NCI-H1436 treated with DMSO at 0.1 percent for 48 hours (cell line): ENCODE measurements at places on chromosomes 3 and 15.

GRCh38 chr15:50747523-50747922 lies 18.0 kb downstream of the SPPL2A start:
- no peak for DNase-seq

DNA sequence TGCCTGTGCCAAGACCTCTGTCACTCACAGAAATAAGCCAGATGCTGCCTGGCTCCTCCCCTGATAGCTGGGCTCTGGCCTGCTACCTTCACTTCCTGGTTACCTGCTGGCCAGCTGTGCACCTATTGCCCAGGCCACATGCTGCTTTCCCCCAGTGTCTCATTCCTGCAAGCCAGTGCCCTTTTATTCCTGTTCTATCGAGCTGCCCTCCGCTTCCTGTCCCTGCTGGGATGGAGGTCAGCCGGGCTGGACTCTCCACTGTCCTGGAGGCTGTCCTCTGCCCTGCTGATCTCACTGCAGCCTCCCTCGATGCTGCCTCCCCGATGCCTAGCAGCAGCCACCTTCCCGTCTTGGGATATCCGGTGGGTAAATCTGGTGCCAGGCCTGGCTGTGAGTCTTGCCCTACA lies 37.0 kb upstream of the SNRPA1 start:
- DNase-seq: no peak

GRCh38 chr3:9932843-9933560 lies 632 bp upstream of the CRELD1 start:
- DNase-seq: no peak

DNA sequence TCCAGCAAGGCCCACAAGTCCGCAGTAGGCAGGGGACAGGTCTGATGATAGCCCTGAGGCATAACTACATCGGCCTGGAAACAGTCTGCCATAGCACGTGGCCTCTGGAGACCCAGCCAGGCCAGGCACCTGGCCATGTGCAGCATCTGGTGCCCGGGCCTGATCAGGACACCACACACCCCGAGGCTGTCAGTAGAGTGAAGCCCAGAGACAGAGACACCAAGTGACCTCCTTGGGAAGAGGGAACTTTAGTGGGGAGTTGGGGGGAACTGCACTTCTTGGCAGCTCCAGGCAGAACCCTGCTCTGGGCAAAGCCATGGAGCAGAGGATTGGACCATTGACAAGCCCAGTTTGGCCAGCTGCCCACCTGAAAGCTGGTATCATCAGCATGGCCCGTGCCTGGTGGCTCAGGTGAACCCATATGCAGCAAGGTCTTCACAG lies 1.2 kb downstream of the SHISA5 start:
- DNase-seq: no peak

DNA sequence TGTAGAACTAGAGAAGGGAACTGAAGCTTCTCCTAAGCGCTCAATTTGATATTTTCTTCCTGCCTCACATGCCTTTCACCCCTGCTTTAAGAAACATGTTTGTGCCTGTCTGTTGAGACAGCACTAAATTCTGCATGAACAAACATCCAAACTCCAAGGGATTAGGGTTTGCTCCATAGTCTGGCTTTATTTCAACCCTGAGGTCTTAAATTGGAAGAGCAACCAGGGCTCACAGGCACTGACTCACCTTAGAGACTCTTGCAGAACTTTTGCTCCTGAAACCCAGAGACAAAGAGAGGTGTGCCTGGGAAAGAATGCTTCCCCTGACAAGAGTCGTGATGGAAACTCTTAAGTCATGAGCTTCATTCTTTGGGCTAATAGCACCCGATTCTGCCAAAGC lies 393.9 kb upstream of the MCTP2 start:
- no peak for DNase-seq

GRCh38 chr15:98758224-98758623 lies 109.9 kb downstream of the IGF1R start:
- DNase-seq: no peak
